ENCODE measurements at places on chromosomes 4 and X.

- DNase-seq, result no peak
These were observed 7.6 kb upstream of the NUDT9 start for GRCh38 chr4:87414816-87415215.

- DNase-seq, result no peak
These were observed 6.6 kb upstream of the MAGEB17 start for GRCh38 chrX:16160729-16161128.

GRCh38 chr4:148151806-148152205 is 290.4 kb downstream of the NR3C2 start:
- DNase-seq, result no peak

DNA sequence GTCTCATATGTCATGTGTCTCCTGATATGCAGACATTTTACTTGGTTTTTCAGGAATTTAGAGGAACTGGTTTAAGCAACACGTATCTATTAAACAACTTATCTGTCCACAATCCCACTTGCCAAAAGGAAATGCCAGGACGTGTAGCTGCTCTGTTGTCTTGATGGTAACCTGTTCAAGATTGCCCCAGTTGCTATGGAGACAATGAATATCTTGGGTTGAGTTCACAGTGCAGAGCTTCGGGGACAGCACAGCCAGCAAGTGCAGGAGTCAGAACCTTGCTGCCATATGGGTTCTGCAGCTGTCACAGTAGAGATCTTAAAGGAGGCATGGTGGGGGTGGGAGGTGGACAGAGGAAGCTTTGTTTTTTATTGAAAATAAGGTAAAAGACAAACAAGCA is 28.7 kb upstream of the FAM9B start:
- DNase-seq, result peak; percentile 3

GRCh38 chr4:154519214-154519613 is 27.6 kb upstream of the DCHS2 start:
- no peak for DNase-seq

GRCh38 chr4:7771541-7772507 is 167.8 kb downstream of the AFAP1 start:
- no peak for DNase-seq

DNA sequence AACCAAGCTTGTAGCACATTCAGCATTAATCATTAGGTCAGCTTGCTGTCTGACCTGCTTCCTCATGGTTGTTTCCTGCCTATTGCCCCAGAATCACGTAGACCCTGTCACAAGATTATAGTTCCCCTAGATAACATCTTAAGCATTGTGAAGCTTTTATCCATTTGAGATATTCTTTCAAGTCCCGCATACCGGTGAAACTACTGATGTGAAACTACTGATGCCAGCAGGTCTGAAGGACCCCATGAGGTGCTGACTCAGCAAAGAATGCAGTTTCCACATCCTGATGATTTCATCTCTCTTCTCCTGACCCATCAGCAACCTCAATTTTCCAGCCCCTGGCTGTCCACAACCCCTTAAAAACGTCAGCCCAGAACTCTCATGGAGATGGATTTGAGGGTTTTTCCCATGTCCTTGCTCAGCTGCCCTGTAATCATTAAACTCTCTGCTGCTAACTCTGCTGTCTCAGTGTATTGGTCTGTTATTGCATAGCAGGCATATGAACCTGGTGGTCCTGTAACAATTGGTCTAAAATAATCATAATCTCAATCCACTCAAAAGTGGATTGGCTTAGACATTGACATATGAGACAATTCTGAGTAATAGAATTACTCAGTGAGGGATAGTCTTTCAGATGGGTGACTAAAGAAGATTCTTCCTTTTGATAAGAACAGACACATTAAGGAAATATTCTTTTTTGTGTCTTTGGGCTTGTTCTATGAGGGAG is 26.3 kb upstream of the UBA6 start:
- DNase-seq, result no peak

DNA sequence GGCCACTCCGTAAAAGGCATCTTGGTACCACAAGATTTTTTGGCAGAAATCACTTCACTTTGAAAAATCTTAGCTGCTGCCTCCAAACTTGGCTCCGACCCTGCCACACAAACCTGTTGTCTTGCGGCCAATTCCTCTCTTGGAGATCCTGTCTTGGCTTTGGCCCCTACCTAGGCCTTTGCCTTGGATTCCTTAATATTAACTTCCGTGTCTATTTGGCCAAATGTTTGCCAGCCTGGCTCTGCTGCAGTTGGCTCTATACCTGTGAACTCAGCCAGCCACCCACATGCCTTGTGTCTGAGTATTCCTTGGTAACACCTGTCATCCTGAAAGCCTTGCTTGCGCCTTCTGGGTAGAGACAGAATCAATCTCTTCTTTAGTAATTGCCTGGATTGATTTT is 12.5 kb downstream of the GRXCR1 start:
- peak; percentile 17 for DNase-seq

DNA sequence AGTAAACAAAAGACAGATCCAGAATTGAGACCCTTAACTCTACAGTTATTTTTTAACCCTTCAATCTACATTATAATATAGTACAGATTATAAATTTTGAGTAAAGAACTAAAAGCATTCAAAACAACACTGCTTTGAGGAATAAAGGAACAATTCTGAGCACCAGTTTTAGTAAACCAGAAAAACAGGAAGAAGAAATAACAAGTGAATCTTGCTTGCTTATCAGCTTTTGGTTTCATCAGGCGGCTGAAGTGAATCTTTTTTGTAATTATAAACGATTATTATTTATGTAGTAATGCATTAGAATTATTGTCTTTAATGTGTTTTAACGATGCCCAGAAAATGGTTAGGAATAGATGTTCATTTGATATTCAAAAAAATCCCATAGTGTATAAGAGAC is 305.4 kb downstream of the ARAP2 start:
- DNase-seq, result no peak

- DNase-seq, result peak; percentile 60
These were observed 1509.6 kb downstream of the ADGRL3 start for GRCh38 chr4:62709618-62710252.

GRCh38 chr4:129614611-129615010 is 518.7 kb downstream of the C4orf33 start:
- no peak for DNase-seq

DNA sequence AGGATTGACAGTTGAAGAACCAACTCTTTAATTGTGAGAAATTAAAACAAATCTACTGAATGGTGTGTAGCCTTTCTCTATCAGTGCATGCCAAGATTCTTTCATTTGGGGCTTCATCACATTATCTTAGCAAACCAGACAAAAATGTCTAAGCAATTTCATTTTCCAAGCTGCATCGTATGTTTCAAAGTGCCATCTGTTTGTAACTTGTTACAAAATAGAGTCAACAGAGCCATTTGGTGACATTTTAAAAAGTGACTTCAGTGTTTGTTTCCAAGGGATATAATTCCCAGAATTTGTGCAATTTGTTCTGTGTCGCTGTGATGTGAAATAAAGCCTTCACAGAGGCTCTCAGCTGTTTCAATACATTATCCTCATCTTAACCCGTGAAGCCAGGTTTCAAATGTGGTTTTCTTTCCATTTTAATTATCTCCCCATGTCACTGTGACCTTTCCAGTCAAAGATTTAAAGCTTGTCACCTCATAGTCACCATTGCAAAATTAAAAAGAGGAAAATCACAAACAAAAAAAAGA is 46.0 kb upstream of the C1QTNF7 start:
- peak; percentile 30 for DNase-seq

DNA sequence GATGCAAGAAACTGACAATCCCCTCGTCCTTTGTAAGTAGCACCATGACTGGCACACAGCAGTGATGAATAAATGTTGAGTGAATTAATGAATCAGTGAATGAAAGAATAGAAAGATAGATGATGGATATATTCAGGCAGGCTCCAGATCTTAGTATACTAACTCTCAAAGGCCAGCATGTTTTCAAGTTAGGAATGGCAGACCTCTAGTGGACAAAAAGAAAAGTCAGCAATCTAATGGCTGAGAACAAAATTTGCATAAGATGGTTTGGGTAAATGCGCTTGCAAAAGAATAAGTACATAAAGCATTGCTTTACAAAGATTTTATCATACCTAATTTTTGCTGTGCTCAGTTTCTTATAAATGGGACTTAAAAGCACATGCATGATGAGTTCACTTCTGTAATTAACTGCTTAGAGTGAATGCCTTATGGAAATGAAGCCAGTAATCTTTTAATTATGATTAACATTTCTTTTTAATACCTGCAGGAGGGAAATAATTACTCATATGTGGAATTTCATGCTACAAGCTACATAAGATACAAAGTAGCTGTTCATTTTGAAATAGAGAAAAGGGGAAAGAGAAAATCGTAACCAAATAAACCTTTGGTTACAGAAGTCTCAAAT is 126.9 kb upstream of the GPRIN3 start:
- peak; percentile 74 for DNase-seq

DNA sequence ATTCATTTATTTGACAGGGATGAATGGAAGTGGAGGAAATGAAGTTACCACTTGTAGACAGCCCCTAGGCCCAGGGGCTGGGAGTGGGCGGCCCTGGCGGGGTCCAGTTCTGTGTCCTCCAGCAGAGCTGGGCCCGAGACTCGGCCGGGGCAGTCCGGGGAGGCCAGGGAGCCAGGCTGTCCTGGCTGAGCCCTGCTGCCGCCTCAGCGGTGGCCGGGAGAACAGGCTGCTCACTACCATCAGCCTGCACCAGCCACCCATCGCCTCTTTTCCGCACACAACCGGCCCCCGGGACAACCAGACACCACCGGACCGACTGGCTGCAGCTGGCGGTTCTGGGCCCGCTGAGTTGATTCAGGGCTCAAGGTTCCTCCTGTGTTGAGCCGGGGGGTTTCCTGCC is 25.6 kb downstream of the CLDN34 start:
- DNase-seq, result no peak

DNA sequence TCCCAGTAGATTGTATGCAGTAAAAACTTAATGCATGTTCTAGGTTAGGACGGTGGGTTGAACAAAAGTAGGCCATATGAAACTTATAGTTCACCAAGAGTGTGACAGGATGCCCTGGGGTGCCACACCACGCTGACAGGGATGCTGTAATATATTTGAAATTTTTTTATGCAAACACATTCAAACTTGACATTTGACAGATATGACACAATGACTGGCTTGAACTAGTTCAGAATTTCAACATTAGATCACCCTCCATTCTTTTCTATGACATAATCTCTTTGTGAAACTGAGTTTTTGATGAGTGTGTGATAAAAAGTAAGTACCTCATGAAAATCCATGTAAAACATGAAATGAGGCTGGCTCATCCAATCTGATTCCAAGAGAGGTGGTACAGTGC is 198.4 kb downstream of the PALLD start:
- no peak for DNase-seq

DNA sequence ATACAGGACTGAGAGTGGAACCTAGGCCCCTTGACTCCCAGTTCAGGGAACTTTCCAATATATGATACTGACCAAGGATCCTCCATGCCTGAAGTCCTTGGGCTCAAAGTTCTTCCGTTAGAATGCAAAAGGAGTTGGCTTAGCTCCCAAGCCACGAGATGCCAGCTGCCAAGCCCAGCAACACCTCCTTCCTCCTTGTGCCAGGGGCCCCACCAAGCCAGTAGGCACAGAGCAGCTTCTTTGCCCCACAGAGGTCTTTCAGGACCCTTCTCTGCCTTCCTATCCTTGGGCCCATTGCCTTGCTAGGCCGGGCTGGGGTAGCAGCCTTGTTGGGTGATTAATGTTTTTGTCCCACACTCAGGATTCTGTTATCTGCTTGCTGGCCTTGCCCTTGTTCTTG is 105.6 kb downstream of the EFNB1 start:
- no peak for DNase-seq

GRCh38 chrX:116267511-116268040 is 97.0 kb downstream of the AGTR2 start:
- DNase-seq, result no peak

GRCh38 chr4:169628579-169628978 is 8.2 kb downstream of the CLCN3 start:
- DNase-seq, result no peak

GRCh38 chr4:110815950-110816349 is 193.1 kb upstream of the PITX2 start:
- no peak for DNase-seq

DNA sequence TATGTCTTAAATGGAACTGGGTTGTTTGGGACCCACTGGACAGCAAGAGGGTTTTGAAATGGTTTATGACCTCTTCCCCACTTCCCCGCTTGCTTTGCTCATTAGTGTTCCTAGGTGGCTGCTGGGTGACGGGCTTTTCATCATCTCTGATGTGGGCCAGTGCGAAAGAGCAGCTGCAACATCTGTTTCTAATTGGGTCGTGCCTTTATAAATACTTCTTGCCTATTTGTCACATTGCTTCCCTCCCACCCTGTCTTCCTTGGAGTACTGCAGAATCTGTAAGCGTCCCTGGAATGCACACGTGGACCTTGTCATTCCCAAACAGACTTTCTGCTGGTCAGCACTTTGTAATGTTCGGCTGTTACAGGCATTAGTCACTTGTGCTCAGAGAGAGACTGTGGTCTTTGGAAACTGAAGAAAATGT is 35.2 kb downstream of the SEPTIN11 start:
- DNase-seq, result peak; percentile 36

DNA sequence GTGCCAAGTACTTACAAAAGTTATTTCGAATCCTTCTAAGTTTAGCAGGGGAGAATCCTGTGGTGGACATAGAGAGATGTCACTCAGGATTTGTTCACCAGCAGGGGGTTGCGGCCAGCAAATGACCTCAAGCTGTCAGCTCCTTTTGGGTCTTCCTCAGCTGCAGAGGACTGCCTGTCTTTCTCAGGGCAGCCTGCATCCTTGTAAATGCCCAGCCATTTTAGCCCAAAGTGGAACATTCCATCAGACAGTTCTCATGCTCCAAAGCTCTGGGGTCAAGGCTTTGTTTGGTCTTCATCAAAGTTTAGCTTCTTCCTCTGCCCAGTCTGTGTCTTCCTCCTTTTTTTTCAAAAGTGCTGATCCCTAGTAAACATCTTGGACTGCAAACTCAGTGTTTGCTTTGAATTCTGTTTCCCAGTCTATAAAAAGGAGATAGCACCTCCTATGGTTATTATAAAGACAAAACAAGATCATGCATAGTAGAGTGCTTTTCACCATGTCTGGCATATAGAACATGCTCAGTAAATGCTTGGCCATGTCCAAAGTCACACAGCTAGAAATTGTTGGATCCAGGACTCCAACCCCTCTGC is 156.4 kb upstream of the GATB start:
- no peak for DNase-seq

DNA sequence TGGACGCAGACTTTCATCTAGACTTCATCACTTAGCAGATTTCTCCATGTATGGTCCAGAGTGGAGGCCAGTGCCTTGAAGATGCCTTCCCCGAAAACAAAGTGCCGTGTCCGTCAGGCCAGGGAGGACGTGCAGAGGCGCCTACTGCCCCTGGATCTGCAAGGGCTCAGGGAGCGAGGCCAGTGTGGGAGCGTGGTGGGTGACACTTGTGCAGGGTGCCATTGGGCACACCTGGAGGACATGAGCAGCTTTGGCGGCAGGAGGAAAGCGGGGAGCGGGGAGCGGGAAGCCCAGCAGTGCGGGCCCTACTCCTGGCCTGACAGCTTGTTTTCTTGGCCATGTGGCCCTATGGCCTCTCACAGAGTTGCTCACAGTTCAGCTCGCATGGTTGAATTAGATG is 25.8 kb downstream of the WFS1 start:
- no peak for DNase-seq

- DNase-seq, result no peak
These were observed 175.2 kb downstream of the MGST2 start for GRCh38 chr4:139840773-139841172.

- peak; percentile 32 for DNase-seq
These were observed 26.5 kb upstream of the IRAK1 start for GRCh38 chrX:154046031-154046781.

All from Ammon's horn (tissue), 1 donor.